Stimulated activated CD8-positive, alpha-beta memory T cell treated with anti-CD3 and anti-CD28 coated beads, Interleukin-15, amount 100 ng/mL, for 4 hours (primary cell): ENCODE measurements at places on chromosomes 5 and 9.

DNA sequence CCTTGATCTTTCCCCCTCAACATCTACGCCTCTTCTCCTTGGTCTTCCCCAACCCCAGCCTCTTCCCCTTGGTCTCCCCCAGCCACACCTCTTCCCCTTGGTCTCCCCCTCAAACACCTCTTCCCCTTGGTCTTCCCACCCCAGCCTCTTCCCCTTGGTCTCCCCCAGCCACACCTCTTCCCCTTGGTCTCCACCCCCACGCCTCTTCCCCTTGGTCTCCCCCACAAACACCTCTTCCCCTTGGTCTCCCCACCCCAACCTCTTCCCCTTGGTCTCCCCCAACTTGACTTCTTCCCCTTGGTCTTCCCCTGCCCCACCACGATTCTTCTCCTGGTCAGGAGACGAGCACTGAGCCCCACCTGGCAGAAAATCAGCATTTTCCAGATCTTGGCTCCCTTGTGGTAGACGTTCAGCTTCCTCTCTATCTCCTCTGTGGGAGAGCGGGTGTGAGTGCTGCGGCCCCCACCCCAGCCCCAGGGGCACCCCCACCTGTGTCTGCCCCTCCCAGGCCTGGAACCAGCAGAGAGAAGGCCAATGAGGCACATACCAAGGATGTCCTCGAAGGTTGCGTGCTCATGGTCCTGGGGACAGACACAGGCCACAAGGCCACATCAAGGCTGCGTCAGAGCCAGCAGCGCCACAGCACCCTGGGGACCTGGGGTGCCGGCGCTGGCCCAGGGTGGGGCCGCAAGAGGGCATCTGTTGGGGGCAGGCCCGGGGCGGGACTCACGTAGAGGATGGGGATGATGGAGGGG is 7.0 kb downstream of the NSMF start:
- DNase-seq: no peak

DNA sequence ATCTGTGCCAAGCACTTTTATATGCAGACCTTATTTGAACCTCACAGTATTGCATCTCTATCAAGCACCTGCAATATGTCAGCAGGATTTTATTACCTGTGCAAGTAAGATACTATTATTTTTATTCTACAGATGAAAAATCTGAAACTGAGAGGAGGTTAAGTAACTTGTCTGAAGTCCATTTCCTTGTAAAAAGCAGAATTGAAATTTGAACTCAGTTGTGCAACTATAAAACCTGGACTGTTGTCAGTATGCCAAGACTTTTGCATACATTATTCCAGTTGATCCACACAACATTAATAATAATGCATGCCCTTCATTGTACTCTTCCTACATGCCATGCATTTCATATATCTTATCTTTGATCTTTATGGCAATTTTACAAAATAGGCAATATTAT is 82.2 kb upstream of the BRINP1 start:
- no peak for DNase-seq

GRCh38 chr5:74179179-74179578 is 461.3 kb downstream of the ENC1 start:
- no peak for DNase-seq

GRCh38 chr5:108260858-108261170 is 121.1 kb downstream of the FBXL17 start:
- no peak for DNase-seq

GRCh38 chr9:127049581-127049980 is 72.9 kb downstream of the ANGPTL2 start:
- DNase-seq: no peak

GRCh38 chr5:142151436-142152383 is 43.1 kb downstream of the NDFIP1 start:
- peak; percentile 20 for DNase-seq

DNA sequence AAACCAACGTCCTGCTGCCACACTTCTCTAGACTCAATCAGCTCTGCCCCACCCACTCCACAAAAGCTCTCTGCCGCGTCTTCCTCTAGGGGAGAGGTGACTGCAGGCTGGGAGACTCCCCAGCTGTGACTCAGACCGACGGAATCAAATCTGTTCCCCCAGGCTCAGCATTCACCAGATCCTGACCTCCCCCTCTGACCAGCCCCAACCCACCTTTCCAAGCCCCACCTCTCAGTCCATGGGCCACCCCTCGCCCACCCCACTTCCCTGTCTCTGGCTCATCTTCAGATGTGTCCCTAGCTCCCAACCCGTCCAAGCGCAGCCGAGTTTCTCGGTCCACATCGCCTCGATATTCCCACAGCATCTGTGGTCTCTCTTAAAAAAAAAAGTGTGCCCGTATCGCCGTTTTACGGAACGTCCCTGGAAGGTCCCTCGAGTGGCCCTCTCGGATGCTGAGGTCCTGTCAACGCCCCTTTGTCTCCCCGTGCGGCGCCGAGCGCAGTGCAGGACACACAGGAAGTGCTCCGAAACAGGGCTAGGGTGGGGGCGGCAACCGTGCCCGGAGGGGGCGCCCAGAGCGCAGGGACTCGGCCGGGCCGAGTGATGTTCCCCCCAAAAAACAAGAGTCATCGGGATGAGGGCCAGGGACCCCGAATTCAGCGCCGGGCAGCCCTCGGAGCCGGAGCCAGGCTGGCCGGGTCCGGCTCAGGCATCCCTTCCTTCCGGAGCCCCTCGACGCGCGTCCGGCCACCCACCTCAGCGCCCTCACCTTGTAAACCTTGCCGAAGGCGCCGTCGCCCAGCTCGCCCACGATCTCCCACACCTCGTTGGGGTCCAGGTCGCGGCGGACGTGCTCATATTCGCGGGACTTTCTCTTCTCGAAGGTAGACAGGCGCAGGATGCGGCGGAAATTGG is 649 bp downstream of the STK10 start:
- DNase-seq: peak; percentile 61

DNA sequence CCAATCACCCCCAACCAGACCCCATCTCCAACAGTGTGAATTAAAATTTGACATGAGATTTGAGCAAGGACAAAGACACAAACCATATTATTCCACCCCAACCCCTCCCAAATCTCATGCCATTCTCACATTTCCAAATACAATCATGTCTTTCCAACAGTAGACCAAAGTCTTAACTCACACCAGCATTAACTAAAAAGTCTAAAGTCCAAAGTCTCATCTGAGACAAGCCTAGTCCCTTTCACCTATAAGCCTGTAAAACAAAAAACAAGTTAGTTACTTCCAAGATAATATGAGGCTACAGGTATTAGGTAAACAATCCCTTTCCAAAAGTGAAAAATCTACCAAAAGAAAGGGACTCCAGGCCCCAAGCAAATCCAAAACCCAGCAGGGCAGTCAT is 140.6 kb upstream of the NR4A3 start:
- DNase-seq: no peak

DNA sequence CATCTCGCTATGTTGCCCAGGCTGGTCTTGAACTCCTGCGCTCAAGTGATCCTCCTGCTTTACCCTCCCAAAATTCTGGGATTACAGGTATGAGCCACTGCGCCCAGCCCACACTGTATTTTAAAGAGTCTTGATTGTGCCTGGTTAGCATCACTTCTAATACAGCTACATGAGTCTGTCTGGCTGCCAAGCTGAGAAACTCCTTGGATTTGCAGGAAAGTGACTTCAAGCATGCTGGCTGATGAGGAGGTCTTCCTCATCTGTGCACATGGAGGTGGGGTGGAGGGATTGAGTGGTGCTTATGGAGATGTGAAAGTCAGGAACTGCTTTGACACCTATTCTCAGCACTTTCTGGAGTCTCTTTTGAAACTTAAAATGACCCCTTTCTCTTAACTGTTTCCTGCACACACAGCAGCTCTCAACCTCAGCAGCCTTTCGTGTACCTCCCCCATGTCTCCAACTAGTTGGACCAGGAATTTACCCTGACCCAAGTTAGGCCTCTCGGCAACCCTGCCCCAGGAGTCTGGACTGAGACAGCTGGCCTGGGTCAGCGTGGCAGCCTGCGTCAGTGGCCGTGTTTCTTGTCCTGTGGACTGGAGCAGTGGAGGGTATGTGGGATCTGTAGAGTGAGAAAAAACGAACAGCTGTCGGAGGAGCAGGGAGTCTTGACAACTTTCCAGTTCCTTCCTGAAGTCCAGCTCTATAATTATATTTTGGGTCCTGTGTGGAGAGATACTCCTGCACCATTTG is 72.5 kb downstream of the ACER2 start:
- no peak for DNase-seq

DNA sequence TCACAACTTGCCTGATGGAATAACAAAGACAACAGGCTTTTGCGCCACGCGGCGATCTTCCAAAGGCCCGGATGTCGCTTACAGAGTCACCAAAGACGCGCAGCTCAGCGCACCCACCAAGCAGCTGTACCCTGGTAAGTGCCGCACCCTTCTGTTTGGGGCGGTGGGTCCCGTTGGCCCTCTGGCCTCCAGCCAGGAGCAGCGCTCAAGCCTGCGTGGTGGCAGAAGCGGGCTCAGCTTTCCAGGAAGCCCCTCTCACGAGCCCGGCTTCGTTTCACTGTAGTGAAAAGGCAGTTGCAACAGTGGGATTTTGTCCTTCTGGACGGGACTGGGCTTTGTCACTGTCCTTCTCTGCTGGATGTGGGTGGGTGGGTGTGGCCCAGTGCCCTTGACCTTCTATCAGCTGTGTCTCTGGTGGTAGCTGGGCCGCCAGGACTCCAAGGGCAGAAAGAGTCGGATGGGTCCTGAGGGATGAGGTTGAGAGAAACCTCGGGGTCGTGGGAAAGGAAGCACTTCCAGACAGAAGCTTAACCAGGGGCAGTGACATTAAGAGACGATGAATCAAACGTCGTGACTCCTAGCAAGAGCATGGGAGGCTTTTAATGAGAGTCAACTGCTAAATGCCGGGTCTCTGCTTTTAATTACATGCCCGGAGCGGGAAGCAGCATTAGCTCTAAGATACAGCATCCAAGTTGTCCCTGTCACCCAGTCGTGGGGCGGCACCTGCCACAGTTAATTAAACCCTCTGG is 49.5 kb downstream of the COL5A1 start:
- no peak for DNase-seq

DNA sequence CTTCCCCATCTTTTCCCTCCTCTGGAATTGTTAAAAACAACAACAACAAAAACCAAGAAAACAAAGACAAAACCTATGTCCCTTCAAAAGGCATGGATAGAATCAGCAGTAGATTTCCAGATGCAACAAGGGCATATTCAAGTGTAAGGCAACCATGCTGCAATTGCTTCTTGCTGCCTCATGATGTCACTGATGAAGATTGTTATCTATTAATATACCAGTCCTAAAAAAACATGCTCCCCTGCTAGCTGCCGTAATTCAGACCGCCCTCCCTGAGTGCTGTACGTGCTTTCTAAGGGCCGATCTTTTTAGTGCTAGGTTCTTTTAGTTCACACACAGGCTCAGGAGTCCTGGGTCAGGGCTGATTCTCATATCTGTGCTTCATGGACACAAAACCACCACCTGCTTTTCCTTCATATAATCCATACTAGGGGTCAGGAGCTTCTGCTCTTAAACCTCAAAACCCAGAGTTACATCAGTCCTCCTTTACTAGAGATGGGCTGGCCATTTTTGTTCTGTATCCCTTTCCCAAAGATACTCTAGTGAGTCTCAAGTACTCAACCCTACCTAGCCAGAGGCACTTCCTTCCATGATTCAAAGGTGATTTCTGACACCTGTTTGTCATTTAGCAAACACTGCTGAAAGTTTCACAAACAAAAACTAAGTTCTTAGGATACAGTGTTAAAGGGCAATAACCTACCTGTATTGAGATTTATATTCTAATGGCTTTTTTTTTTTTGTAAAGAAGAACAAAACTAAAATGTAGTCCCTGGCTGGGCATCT is 82.1 kb downstream of the GIN1 start:
- no peak for DNase-seq

DNA sequence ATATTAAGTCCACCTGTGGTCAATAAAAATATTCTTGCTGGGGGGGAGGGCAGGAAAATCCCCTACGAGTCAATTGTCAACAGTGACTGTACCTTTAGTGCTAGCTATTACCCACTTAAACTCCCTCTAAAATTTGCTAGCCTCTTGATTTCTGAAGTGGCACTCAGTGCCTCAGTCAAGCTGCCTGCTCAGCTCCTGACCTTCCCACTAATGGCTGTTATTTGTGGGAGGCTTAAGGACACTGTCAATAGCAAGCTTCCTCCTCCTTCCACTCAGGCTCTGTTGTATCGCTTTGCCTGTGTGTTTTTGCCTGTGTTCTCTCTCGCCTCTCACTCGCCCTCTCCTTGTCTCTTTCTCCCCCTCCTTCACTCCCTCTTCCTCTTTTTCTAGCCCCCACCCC is 140.8 kb downstream of the BNC2 start:
- no peak for DNase-seq

DNA sequence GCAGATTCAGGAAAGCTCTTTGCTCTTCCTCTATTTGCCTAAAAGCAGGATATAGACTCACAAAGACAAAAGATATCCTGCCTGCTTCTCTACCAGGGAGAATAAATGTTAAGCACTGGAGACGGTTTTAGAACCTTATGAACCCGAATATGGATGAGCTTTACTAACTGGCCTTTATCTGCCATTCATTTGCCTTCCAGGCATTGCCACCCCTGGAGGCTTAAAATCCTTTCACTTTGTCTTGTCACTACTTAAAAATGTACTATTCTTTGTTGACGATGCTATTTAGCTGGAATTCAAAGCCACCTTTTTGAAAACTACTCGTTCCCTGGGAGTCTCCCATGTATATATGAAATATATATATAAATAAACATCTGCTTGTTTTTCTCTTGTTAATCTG is 23.2 kb upstream of the LVRN start:
- no peak for DNase-seq

GRCh38 chr5:76401801-76402250 is 1.3 kb upstream of the IQGAP2 start:
- DNase-seq: no peak

- DNase-seq: no peak
Observed at GRCh38 chr5:125673359-125673950, 749.8 kb upstream of the GRAMD2B start.

GRCh38 chr9:88076286-88077070 is 61.8 kb downstream of the SPATA31C2 start:
- DNase-seq: no peak

DNA sequence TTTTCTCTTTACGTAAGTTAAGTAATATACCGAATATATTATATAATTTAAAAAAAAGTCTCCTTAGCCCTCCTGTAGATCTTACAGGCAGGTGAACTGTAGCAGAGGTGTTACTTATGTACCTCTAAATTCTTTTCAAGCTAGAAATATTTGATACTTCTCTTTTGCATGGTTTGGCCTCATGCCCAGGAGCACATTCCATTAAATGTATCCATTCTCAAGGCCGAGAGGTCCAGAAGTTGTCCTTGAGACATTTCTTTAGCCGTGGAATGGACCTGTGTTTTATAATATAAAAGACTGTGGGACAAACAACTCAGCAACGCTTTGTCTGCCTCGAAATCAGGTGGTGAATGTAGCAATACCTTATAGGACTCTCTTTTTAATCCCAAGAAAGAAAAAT is 184.5 kb downstream of the TRIO start:
- no peak for DNase-seq

DNA sequence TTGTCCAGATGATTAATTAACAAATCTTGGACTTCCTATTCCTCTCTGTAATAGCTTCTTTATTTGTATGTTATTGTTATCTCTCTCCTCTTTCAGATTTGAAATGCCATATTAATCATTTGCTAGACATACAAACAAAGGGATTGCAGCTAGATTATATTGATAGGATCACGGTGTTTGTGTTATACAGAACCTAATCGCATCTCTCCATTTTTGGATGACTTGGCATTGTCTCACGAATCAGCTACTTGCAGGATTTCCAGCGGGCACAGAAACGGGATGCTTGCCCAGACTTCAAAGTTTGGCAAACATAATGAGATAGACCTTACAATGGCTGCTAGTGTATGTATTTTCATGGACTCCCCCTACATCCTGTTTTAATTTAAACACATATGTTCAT is 368.1 kb downstream of the TLE4 start:
- no peak for DNase-seq
